Caco-2 (cell line): ENCODE measurements at places on chromosomes 5 and 9.

DNA sequence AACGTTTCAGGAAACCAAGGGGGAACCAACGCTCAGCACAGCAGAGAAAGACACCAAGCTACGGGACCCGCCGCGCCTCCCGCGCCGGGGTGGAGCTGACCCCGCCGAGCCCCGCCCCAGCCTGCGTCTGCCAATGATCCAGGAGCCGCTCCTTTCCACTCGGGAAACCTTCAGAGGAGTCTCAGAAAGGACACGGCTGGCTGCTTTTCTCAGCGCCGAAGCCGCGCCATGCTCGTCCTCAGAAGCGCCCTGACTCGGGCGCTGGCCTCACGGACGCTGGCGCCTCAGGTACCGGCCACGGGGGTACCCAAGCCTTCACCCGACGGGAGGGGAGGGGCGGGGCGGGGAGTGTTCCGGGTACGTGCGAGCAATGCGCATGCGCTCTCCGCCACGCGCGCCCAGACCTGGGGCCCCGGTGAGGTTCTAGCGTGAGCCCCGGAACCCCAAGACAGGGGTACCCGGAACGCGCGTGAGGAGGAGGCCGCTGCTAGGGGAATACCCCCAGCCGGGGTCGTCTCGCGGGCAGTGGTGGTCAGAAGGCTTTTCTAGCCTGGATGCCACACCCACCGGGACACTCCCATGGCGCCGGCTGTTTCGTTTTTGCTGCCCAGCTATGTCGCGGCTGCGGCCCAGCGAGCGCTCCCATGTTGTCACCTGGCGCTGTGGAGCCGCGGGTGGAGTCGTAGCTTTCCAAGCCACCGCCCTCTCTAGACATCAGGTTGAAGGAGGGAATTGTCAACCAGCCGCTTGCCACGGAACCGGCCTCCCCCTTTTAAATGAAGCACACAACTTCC, at the start of gene NIPSNAP3A:
Gene NIPSNAP3A (plus strand): TSS at position 119 of the 794 bp plus-strand sequence. CDS start 110 bp downstream, at position 229.
- DNase-seq: peak; percentile 85

DNA sequence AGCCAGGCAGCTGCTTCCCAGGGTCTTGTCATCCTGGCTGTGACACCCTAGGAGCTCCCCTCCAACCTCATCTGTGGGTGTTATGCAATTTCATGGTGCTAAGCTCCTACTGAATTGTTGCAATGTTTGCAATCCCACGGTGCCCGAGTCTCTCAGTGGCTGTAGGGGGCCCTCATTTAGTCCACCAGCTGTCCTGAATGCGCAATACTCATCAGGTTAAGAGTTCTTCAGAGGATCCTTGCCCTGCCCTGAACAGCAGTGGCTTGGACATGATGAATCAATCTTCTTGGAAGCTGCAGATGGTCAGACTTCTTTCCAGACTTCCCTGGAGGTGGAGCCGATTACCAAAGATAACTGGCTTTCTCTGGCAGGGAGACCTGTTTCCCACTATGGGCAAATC, 584.1 kb downstream of the CCDC171 start:
- no peak for DNase-seq

GRCh38 chr5:1494780-1495524, 28.8 kb downstream of the LPCAT1 start:
- DNase-seq: no peak

- DNase-seq: peak; percentile 26
Measured at GRCh38 chr9:77177894-77178794, 810 bp downstream of the VPS13A start.

GRCh38 chr9:124760719-124761118, 10.4 kb downstream of the NR6A1 start:
- DNase-seq: no peak

DNA sequence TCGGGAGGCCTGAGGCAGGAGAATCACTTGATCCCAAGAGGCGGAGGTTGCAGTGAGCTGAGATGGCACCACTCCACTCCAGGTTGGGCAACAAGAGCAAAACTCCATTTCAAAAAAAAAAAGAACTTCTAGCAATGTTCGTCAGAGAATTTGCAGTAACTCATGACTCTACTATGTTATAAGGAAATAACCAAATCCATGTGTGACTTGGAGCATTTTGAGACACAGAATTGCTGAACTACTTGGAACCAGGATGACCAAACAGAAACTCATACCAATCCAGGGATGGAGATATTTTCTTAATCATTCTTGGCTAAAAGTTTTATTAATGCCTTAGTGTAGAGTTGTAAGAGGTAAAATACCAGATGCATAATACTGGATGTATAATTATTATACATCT, 99.9 kb upstream of the BNC2 start:
- DNase-seq: no peak
